Posterior cingulate gyrus (tissue), 11 donors: ENCODE measurements at places on chromosomes 16 and 17.
A peak's percentile ranks its signal among the peaks of the same experiment; 100 is the strongest.

DNA sequence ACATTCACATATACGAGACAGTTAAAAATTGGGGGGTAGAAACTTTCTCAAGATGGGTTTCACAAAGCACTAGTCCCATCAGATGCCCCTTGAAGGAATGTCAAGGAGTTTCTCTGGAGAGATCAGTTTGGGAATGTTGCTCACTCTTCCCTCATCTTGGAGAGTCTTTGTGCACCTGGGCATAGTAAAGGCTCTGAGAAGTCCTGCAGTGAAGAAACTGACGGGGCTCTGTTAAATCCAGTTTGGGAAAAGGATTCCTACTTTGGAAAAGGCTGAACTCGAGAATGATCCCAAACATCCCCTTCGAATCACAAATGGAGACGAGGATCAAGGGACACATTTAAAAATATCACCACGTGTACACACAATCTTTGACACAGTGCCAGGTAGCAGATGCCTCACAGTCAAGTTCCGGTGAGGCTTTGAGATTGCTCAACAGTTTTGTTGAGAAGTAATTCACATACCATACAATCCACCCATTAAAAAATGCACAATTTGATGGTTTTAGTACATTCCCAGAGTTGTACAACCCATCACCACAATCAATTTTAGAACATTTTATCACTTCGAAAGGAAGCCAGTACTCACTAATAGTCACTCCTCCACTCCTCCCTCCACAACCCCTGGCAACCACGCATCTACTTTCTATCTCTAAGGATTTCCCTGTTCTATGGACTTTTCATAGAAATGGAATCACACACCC lies 203.4 kb upstream of the FOXF1 start:
- no peak for DNase-seq

- DNase-seq, result no peak
These were observed 126.8 kb downstream of the CACNG3 start for GRCh38 chr16:24382762-24383407.

GRCh38 chr16:8505327-8505991 lies 84.9 kb downstream of the TMEM114 start:
- DNase-seq, result no peak

- peak; percentile 23 for DNase-seq
These were observed 797 bp downstream of the HES7 start for GRCh38 chr17:8122924-8123694.

DNA sequence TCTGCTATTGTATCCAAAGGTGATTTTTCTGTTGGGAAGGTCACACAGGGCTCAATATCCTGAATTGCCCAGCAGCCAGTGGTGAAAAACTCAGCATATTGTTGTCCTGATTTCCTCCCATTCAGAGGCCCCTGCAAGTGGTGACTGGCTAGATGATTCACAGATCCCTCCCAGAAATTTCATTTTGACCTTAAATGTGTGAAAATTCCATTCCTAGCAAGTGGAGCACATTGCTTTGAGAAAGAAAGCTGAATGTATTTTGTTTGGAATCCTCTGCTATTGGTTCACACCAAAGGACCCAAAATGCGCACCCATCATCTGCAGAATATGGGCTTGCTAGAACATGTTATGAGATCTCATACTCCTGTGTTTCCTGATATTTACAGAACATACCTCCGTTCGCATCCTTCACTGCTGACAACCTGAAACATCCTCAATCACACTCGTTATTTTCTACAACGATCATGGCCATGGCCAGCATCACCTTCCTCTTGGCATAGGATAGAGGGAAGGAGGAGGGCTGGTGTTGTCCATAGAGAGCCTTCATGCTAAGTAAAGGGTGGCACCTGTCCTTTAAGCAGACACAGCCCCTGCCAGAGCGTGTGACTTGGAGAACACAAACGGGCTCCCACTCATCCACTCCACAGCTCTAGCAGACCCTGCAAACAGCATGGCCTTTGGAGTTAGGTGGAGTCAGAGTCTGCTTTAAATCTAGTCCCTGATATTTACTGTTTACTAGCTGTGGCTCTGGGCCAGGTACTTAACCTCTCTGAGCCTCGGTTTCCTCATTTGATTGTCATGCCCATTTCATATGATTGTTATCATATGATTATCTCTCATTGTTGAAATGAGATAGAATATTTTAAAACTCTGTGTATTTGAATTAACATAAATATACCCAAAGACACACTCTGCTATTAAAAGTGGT lies 30.4 kb upstream of the NFAT5 start:
- DNase-seq, result no peak

DNA sequence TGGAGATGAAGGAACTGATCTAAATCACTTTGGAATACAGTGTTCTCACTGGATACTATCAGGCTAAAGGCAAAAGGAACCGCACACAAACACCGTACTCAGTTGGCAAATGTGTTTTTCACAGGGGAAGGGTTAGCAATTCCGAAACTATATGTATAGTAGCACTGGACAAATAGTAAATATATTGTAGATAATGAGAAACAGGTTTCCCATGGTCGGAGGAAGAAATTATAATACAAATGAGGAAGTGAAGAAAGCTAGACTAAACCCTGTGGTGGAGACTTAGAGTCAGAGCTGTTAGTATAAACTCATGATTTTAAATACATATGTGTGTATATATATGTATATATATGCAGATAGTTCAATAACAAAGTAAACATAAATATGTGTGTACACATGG lies 414.1 kb upstream of the SALL1 start:
- DNase-seq, result no peak

GRCh38 chr17:21058098-21058893 lies 15.5 kb upstream of the USP22 start:
- no peak for DNase-seq

GRCh38 chr16:88004391-88004790 lies 53.2 kb downstream of the BANP start:
- no peak for DNase-seq

DNA sequence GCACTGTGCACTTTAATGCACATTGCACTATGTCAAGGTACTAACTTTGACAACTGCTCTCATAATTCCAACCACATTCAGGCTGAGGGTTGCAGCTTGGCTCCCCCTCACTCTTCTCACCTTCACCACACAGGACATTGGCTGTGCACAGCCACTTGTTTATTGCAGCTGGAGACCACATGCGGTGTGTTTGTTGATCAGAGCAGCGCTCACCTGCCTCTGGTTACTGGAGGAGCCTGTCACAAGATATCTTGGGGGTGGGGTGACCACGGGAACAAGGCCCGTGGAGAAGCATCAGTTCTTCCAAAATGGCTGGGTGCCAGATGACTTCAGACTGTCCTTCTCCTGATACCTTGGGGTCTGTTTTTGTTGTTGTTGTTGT lies 10.6 kb upstream of the CCL5 start:
- DNase-seq, result no peak

DNA sequence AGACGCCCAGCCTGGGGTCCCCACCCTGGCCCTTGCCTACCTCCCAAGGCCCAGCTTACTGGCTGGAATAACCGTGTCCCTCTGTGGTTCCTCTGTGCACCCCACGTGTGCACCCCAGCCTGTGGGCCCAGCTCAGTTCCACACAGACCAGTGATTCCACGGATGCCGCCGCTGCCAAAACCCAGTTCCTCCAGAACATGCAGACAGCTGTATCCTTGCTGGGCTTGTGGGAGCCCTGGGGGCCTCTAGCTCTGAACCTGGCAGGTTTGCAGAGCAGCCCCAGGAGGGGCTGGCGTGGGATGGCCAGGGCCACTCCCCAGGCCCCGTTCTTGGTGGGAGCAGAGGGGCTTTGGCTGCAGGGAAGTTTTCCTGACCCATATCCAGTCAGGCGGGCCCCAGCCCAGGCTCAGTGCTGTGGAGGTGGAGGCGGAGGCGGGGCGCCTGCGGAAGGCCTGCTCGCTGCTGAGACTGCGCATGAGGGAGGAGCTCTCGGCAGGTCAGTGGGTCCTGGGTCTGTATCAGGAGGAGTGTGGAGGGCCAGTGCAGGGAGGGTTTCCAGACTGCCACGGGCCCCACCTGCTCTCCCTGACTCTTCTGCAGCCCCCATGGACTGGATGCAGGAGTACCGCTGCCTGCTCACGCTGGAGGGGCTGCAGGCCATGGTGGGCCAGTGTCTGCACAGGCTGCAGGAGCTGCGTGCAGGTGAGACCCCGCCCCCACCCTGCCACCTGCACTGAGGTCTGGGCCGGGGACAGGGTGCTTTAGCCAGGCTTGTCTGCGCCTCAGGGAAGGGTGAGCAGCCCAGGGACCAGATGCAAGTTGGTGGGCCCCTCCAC lies 2.3 kb downstream of the TEDC2 start:
- DNase-seq, result no peak

DNA sequence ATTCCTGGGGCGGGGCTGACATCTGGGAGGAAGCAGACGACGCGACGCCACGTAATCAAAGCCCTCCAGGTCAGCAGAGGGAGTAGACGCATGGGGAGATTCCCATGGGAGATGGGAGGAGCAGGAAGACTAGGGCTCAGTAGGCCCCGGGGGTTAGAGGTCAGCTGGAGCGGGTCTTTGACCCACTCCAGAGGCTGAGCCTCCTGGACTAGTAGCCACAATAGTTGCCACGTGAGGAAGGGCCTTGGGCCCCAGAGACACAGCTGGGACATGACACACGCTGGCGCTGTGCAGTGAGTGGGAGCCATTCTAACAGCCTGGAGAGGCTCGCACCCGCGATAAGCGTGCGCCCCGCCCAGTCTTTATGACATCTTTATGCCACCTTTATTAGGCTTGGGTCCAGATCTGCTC lies 95.7 kb upstream of the AMZ2 start:
- DNase-seq, result no peak

DNA sequence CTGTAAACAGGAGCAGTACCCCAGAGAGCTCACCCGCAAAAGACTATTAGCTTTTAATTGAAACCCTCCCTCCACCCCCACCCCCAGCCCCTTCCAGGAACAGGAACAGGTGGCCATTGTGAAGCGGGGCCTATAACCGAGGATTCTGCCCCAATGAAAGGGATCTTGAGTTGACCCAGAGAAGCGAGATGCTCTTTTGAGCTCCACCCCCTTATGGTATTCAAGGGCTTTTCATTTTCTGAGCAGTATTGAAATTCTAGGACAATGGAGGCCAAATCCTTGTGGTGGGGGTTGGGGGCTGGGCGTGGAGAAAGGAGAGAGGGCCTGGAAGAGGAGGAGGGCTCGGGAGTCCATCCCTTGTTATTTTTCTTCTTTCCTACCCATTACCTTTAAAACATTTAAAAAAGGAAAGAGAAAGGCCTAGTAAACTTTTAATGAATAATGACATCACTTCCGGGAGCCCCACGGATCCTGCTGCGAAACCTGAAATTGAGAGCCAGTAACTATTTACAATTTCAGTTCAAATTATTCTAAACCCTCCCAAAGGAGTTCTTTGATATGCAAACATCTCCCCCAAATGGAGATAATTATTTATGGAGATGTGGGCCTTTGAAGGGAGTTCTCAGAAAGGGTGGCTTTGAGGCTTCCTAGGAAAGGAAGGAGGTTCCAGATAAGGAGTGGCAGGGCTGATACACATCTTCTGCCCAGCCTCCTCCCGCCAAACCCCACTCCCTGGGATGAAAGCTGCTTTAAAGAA lies 30.5 kb downstream of the HS3ST3B1 start:
- no peak for DNase-seq

GRCh38 chr17:44826123-44826790 lies 3.8 kb downstream of the GJC1 start:
- no peak for DNase-seq

GRCh38 chr17:42180411-42180921 lies 476 bp downstream of the KCNH4 start:
- DNase-seq, result no peak

GRCh38 chr16:15539197-15539596 lies 103.8 kb downstream of the MARF1 start:
- DNase-seq, result no peak

DNA sequence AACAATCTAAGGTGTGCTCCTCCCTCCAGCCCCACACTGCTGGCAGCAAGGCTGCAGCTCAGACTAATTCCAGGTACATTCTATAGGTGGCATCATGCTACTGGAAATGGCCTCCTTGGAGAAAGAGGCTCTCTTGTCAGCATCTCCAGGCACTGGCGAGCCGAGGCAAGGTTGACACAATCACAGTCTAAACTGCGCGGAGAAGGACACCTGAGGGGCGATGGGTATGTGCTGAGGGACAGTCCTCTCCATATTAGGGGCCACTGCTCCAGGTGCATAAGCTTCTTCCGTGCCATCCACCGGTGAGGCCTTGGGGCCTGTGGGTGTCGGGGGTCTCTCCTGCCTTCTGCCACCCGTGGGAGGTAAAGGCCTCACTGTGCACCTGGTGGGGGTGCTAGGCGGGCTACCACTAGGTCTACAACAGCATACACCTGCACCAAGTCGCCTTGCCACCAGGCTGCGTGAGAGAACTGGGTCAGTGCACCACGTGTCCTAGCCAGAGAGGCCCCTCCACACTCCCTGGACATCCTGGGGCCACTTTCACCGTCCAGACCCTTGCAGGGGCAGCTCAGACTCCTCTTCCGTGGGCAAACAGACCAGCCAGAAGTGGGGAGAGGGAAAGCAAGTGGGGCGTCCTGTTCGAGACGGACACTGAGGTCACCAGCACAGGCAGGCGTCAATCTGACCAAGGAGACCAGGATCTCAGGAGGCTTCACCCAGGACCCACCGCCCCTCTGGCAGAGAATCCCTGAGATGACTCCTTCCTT lies 12.1 kb upstream of the CBX8 start:
- no peak for DNase-seq

DNA sequence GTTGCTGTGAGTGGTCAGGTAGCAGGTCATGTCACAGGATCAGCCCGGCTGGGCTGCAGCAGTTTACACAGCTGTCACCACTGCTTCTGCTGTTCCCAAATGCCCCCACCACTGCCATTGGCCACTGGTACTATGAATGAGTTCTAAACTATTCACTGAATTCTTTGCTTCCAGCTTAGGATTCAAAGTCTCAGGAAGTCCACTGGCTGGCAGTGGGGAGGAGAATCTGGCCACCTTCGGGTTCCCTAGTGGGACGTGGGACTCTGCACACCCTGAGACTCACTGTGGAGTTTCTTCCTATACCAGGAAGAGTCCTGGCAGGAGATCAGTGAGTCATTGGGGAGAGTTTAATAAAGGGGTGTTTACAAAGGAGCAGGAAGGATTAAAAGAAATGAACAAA lies 6.9 kb downstream of the MT1X start:
- no peak for DNase-seq

GRCh38 chr17:67855504-67856324 lies 30.4 kb downstream of the BPTF start:
- no peak for DNase-seq

DNA sequence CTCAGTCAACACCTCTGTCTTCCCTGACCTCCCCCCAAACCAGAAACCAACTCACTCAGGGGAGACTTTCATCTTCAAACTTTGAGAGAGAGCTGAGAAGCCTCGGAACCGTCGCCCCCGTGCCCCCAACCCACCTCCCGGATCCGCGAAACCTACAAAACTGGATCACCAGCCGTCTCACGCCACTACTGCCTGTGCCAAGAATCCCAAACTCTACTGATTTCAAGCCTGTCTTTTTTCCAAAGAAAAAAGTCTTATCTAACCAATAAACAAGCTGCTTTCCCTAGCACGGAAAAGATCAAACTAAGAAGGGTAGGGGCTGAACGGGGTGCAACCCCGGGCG lies 2.0 kb downstream of the AXIN2 start:
- no peak for DNase-seq
